Uterus (tissue), 4 donors: ENCODE measurements at places on chromosomes 6 and 20.

DNA sequence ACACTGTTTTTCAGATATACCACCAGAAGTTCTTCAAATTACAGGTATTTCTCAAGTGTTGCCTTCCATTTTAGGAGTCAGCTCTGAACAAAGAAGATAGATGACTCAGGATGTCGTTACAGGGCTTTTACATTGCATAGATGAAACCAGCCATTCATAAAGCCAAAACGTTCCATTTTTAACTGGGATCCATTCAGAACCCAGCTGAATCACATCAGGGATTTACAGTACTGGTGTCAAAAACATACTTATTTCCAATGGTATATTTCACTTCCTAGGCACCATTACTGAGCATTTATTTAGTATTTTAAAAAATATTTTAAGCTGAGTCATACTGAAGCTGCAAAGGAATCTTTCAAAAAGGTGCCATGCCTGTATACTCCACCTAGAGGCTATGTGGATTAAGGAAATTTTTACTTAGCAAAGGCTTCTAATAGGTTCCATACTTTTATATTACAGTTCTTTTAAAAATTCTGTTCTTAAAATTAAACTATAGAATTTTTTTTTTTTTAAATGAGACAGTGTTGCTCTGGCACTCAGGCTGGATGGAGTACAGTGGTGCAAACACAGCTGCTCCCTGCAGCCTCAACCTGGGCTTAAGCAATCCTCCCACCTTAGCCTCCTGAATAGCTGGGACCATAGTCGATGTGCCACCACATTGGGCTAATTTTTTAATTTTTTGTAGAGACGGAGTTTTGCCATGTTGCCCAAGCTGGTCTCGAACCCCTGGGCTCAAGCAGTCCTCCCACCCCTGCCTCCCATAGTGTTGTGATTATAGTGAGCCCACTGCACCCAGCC is 2.6 kb downstream of the ASF1A start:
- no peak for DNase-seq
- no peak overlapping the region for H3K27ac ChIP-seq
- H3K4me3 ChIP-seq = no peak overlapping the region
- no peaks in the 10 kb centered on the region for H3K36me3 ChIP-seq

DNA sequence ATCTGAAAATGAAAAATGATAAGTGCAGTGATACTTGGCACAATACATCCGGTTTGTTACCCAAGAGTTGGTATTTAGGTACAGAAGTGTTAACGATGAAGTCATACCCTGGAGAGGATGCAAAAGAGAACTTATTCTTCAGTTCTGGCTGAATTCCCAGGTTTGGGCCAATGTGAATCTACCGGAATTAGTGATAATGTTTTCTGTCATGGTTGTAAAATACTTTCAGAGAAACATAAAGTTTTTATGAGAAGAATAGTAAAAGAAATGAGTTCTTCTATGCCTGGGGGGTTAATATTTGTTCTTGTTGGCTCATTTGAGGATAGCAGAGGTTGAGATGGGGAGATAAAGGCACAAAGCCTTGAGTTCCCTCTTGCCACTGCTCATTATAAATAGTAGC is 509.9 kb upstream of the POU3F2 start:
- DNase-seq = no peak
- no peak overlapping the region for H3K4me3 ChIP-seq
- no peaks in the 10 kb centered on the region for H3K4me1 ChIP-seq
- no peaks in the 10 kb centered on the region for H3K27me3 ChIP-seq
- no peaks in the 10 kb centered on the region for H3K36me3 ChIP-seq

- no peaks in the 10 kb centered on the region for H3K4me1 ChIP-seq
- no peak for DNase-seq
- no peak overlapping the region for H3K27ac ChIP-seq
- no peaks in the 10 kb centered on the region for H3K27me3 ChIP-seq
Observed at GRCh38 chr6:126481319-126481718, 141.4 kb downstream of the CENPW start.

DNA sequence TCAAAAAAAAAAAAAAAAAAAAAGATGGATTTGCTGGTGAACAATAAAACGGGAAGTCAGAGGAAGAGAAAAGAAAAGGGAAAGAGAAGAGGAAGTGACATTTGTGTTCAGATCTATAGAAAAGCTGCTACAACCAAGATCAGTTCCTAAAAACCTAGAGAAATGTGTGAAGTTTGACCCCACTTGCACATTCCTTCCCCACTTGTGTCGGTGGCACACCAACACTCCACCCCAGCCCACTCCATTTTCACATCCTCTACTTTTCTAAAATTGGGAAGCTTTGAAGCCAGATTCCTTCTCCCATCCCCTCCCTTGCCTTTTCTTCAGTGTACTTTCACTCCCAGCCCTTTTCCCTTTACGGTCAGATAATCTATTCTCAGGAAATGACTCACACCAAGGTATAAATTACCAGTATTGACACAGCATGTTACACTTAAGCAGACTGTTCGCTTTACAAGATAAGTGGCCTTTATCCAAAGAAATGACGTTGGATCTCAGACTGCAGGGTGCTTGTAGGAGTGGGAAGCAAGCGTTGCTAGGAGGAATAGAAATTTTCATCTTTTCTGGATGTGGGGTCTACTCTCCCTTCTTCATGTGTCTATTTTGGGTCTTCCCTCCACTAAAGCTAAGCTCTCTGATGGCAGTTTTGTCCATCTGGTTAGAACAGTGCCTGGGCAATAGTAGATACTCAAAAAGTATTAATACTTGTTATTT is 92.5 kb upstream of the ADGRF1 start:
- H3K27me3 ChIP-seq = no peaks in the 10 kb centered on the region
- H3K36me3 ChIP-seq = no peaks in the 10 kb centered on the region
- no peak overlapping the region for H3K4me3 ChIP-seq
- H3K27ac ChIP-seq = no peak overlapping the region
- H3K4me1 ChIP-seq = no peaks in the 10 kb centered on the region
- DNase-seq = no peak

DNA sequence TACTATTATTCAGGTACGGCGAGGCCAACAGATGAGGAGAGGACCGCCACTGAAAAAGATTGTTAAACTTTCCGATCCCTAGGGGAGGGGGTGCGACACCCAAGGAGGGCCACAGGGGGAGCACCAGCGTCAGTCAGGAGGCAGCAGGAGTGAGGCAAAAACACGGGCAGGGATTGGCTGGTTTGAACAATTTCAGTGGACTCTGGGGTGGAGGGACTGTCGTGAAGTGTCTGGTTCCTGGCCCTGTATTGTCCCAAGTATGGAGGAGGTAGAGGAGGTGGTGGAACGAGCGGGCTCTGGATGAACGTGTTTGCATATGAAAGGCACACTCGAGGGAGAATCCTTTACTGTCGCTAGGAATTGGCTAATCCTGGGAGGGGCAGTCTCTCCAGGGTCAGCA is 32.5 kb upstream of the MCUR1 start:
- H3K27ac ChIP-seq = no peak overlapping the region
- no peaks in the 10 kb centered on the region for H3K27me3 ChIP-seq
- H3K4me3 ChIP-seq = no peak overlapping the region

DNA sequence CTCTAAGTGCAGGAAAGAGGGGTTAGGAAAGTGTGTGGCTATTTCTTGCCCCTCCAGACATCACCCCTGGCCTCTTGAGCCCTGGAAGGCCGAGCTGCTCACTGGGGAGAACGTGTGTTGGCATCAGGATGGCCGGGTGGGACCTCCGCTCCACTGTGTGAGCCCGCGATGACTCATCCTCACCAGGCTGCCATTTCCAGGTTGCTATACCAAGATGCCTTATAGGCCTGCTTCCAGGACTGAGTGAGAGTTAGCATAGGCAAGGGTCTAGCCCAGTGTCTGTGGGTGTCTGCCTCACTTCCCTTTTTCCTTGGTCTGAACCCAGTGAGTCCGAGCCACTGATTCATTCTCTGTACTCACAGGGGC is 105.0 kb downstream of the MRPL14 start:
- DNase-seq = no peak
- no peak overlapping the region for H3K4me3 ChIP-seq
- peaks cover 5% of the 10 kb centered on the region for H3K4me1 ChIP-seq
- H3K27me3 ChIP-seq = no peaks in the 10 kb centered on the region
- peak overlapping the region; percentile 87 for H3K27ac ChIP-seq

- no peaks in the 10 kb centered on the region for H3K36me3 ChIP-seq
- no peaks in the 10 kb centered on the region for H3K27me3 ChIP-seq
- no peaks in the 10 kb centered on the region for H3K4me1 ChIP-seq
Observed at GRCh38 chr20:48333707-48334106, 494.1 kb downstream of the PREX1 start.

- H3K27me3 ChIP-seq = no peaks in the 10 kb centered on the region
- peak; percentile 71 for DNase-seq
- H3K36me3 ChIP-seq = no peaks in the 10 kb centered on the region
- peak overlapping the region; percentile 22 for H3K27ac ChIP-seq
- H3K4me1 ChIP-seq = no peaks in the 10 kb centered on the region
Observed at GRCh38 chr6:137705160-137706082, 161.6 kb upstream of the TNFAIP3 start.

GRCh38 chr6:130945401-130945919 is 117.6 kb downstream of the EPB41L2 start:
- H3K4me3 ChIP-seq = no peak overlapping the region
- no peaks in the 10 kb centered on the region for H3K36me3 ChIP-seq
- no peak for DNase-seq
- no peak overlapping the region for H3K27ac ChIP-seq
- H3K27me3 ChIP-seq = no peaks in the 10 kb centered on the region
- no peaks in the 10 kb centered on the region for H3K4me1 ChIP-seq

DNA sequence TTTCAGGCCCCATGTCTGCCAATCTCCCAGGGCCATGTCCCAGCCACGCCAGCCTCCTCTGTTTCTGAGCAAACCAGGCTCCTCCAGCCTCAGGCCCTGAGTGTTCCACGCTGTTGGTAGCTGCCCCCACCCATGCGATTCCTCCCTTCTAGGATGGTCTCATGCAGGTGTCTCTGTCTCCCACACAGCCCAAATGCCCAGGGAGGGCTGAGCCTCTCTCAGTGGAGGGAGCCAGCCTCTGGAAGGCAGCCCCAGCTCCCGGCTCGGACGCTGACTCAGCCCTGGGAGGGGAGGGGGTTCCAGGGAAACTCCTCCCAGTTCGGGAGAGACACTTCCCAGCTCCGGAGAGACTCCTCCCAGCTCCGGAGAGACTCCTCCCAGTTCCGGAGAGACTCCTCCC is 122.9 kb upstream of the AFDN start:
- no peaks in the 10 kb centered on the region for H3K36me3 ChIP-seq
- no peak overlapping the region for H3K4me3 ChIP-seq
- H3K27ac ChIP-seq = no peak overlapping the region
- H3K27me3 ChIP-seq = no peaks in the 10 kb centered on the region

- H3K27ac ChIP-seq = no peak overlapping the region
- no peak overlapping the region for H3K4me3 ChIP-seq
- DNase-seq = no peak
- H3K4me1 ChIP-seq = no peaks in the 10 kb centered on the region
Observed at GRCh38 chr20:3101737-3102574, 17.4 kb upstream of the AVP start.

DNA sequence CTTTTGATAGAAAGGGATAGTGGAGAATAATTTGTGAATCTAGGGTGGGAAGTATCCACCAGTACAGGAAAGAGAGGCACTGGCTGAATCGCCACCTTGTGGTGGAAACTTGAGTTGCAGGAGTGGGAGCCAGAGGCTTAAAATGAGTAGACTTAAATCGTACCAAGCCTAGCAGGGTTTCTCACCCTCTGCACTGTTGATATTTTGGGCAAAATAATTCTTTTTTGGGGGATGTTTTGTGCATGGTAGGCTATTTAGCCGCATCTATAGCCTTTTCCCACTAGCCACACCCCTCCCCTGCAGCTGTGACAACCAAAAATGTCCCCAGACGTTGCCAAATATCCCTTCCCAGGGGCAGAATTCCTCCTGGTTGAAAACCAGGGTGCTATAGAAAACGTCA is 119.1 kb downstream of the DHX35 start:
- no peaks in the 10 kb centered on the region for H3K4me1 ChIP-seq
- H3K27me3 ChIP-seq = no peaks in the 10 kb centered on the region
- no peak overlapping the region for H3K27ac ChIP-seq
- no peak overlapping the region for H3K4me3 ChIP-seq

DNA sequence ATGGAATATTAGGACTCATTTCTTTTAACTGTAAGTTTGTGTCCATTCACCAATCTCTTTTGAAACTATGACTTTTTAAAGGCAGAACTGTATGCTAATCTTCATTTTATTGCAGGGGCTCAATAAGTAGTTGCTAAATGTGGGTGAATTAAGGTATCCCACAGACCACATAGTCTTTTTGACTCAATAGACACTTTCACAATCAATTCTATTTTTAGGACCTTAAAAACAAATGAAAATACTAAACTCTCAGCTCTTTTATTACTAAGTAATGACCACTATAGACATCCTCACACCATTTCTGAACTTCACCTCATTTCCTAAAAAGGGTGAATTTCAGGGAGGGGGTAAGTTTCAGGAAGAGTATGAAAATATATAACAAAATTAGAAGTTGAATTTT is 106.8 kb upstream of the BEND6 start:
- DNase-seq = no peak
- no peaks in the 10 kb centered on the region for H3K27me3 ChIP-seq
- H3K4me3 ChIP-seq = no peak overlapping the region
- H3K4me1 ChIP-seq = no peaks in the 10 kb centered on the region
- no peak overlapping the region for H3K27ac ChIP-seq

DNA sequence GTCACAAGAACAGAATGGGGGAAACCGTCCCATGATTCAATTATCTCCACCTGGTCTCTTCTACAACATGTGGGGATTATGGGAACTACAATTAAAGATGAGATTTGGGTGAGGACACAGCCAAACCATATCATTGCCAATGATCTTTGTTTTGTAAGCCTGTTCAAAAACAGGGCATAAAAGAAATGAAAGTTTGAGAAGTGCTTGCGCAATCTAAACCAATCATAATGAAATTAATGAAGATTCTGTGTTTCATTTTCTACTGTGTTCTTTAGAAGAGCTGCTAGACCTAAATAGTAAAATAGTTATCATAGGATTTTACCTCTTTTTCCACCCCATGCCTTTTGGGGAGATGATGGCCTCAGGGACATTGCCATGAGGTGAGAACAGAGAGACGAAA is 761.3 kb downstream of the HDGFL1 start:
- H3K4me3 ChIP-seq = no peak overlapping the region
- no peaks in the 10 kb centered on the region for H3K4me1 ChIP-seq
- no peak for DNase-seq
- H3K36me3 ChIP-seq = no peaks in the 10 kb centered on the region
- H3K27ac ChIP-seq = no peak overlapping the region

DNA sequence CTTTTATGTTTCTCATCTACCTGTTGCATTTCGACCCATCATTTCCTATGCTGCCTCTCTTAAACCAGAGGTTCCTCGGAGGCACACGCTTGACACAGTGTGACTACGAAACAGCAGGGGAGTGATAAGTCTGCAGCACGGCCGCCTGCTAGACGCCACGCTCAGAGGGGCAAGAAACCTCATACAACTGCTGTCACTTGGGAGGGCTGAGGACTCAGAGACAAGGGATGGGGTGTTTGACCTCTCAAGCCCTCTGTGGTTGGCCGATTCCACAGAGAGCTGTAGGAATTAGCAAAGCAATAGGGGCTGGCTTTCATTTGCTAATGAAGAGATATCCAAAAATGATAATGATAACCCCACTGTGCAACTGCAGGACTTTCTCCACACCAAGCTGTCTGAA is 372.5 kb downstream of the ZFAND3 start:
- no peaks in the 10 kb centered on the region for H3K4me1 ChIP-seq
- H3K36me3 ChIP-seq = no peaks in the 10 kb centered on the region
- no peak overlapping the region for H3K4me3 ChIP-seq
- no peak for DNase-seq
- no peak overlapping the region for H3K27ac ChIP-seq
- no peaks in the 10 kb centered on the region for H3K27me3 ChIP-seq

GRCh38 chr20:7106910-7107309 is 339.4 kb downstream of the BMP2 start:
- DNase-seq = no peak
- H3K27ac ChIP-seq = no peak overlapping the region
- H3K36me3 ChIP-seq = no peaks in the 10 kb centered on the region
- H3K4me1 ChIP-seq = no peaks in the 10 kb centered on the region
- H3K4me3 ChIP-seq = no peak overlapping the region
- no peaks in the 10 kb centered on the region for H3K27me3 ChIP-seq
